NCI-H1092 treated with DMSO at 0.1 percent for 48 hours (cell line): ENCODE measurements at places on chromosomes 1 and 21.

GRCh38 chr1:220483700-220484099 lies 44.2 kb upstream of the MARK1 start:
- no peak for DNase-seq

- peak; percentile 20 for DNase-seq
Measured at GRCh38 chr1:75632350-75632949, 21.5 kb upstream of the SLC44A5 start.

GRCh38 chr1:161834967-161835550 lies 68.9 kb downstream of the ATF6 start:
- DNase-seq = no peak

DNA sequence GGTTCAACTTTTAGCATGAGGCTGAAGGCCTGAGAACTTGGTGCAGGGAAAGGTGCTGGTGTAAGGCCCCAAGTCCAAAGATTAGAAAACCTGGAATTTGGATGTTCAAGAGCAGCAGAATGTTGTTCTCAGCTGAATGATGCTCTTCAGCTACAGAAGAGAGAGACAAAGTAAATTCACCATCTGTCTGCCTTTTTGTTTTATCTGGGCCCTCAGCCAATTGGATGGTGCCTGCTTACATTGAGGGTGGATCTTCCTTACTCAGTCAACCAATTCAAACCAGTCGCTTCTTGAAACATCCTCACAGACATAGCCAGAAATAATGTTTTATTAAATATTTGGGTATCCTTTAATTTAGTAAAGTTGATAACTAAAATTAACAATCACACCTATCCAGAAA lies 748.2 kb upstream of the ADAMTS5 start:
- no peak for DNase-seq

- DNase-seq = no peak
Measured at GRCh38 chr1:72115290-72115689, 167.0 kb downstream of the NEGR1 start.

DNA sequence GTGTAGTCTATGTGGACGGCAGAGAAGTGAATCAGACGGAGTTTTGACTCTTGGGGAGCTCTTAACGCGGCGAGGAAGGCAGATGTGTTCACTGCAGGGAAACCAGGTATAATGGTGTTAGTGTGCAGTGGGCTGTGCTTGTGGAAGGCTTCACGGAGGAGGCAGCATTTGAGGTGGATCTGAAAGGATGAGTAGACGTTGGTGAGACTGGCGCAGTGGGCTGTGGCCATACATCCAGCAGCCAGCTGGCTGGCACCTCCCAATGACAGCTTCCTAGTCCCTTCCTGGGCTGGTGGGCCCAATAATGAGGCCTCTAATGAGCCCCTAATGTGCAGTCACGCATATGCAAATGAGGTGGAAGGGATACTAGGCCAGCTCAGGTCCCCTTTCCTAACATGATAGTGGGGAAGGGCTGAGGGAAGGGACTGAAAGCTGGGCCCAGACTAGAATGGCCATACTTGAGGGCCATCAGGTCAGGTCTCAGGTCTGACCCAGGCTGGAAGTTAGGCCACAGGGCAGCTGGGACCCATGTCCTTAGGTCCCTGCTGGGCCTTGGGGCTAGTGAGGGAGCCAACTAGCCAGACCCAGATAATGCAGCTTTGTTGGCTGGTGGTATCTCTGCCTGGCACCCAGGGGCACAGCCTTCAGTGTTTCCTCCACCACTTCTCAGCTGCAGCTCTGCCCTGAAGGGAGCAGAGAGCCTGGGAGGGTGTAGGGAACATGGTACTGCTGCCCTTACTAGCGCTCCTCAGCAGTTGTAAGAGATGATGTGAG lies 3.8 kb downstream of the MAP7D1 start:
- no peak for DNase-seq

GRCh38 chr1:103112546-103112945 lies 4.2 kb upstream of the COL11A1 start:
- no peak for DNase-seq

- DNase-seq = no peak
Measured at GRCh38 chr1:28147264-28148094, 29.0 kb downstream of the PTAFR start.

DNA sequence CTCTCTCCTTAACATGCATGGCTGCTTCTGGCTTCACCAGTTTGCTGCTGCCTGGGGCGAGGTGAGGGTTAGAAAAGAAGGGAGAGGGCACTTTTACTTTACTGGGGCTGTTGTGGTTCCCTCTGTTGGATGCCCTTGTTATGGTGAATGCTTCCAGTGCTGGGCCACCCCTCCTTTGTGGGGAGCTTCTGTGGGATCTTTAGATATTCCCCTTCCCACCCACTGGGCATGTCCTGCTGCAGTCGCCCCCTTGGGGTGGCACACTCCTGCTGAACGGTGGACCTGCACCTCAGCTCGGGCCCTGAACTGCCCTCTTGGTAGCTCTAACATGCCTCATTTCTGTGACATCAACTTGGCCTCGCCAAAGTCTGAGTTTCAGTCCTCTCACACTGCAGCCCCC lies 6.0 kb downstream of the TNN start:
- no peak for DNase-seq

- no peak for DNase-seq
Measured at GRCh38 chr1:9316512-9316911, 23.8 kb downstream of the SPSB1 start.

DNA sequence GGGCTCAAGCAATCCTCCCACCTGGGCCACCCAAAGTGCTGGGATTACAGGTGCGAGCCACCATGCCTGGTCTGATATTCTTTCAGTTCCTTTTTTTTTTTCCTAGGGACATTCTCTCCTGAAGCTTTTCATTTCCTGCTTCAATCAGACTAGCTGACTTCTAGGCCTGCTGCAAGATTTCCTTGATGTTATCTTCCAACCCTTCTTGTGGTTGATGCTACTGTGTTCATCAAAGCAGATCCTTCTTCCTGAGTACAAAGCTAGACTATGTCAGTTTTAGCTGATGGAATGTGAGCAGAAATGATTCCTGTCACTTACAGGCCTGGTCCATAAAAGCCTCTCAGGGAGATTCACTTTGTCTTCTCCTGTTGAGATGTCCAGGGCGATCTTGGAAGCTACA lies 146.4 kb downstream of the CDC7 start:
- DNase-seq = no peak

- peak; percentile 31 for DNase-seq
Measured at GRCh38 chr21:34243562-34243961, 120.2 kb upstream of the KCNE2 start.

DNA sequence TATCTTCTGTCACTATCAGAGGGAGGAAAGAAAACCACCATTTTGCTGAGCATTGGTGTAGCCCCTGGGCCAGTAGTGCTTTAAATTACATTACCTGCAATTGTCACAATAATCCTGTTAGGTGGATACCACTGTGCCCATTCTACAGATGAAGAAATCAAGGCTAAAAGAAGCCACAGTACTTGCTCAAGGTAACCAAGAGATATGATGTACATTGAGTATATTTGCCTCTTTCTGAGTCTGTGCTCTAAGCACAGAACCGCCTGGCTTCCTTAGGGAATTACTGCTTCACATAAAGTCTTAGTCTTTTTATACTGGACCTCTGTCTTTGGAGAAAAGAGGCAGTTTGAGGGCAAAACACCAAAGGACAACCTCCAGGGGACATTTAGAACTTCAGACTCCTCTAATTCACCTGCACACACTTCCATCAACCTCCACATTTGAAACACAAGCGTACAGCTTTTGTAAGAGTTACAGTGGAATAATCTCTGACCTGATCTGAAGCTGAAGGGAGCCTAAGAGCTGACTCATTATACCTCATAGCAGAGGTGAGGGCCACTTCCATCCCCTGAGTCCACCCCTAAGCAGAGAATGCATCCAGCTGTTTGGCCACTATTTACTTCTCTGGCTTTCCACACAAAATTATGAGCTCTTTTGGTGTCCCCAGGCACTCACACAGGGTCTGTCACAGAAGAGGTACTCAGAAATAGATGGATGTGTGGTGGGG lies 61.8 kb downstream of the PLPP3 start:
- no peak for DNase-seq

- no peak for DNase-seq
Measured at GRCh38 chr1:24683713-24684162, 40.6 kb downstream of the SRRM1 start.

DNA sequence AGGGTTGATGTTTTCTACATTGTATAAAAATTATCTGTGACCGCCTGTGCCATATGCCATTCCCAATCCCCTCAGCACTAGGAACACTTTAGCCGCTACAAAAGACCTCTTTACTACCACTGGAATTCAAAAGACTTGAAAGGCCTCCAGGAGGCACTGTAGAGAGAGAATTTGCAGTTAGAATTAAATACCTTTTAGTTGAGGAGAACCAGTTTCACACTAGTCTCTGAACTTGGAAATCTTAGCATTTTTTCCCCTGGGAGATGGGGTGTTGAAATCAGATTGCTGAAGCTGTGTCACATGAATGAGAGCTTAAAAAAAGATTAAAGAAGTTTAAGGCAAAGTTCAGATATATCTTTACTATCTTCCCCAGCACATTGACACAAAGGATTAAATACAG lies 291.0 kb downstream of the ADGRL2 start:
- no peak for DNase-seq

DNA sequence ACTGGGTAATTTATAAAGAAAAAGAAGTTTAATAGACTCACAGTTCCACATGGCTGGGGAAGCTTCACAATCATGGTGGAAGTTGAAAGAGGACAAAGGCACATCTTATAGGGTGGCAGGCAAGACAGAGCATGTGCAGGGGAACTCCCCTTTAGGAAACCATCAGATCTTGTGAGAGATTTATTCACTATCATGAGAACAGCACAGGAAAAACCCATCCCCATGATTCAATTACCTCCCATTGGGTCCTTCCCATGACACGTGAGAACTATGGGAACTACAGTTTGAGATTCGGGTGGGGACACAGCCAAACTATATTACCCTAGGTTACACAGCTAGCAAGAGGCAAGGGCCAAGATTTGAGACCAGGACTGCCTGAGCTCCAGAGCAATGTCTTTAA lies 30.4 kb upstream of the SOX13 start:
- DNase-seq = no peak

- no peak for DNase-seq
Measured at GRCh38 chr1:155466617-155466972, 96.0 kb downstream of the ASH1L start.

DNA sequence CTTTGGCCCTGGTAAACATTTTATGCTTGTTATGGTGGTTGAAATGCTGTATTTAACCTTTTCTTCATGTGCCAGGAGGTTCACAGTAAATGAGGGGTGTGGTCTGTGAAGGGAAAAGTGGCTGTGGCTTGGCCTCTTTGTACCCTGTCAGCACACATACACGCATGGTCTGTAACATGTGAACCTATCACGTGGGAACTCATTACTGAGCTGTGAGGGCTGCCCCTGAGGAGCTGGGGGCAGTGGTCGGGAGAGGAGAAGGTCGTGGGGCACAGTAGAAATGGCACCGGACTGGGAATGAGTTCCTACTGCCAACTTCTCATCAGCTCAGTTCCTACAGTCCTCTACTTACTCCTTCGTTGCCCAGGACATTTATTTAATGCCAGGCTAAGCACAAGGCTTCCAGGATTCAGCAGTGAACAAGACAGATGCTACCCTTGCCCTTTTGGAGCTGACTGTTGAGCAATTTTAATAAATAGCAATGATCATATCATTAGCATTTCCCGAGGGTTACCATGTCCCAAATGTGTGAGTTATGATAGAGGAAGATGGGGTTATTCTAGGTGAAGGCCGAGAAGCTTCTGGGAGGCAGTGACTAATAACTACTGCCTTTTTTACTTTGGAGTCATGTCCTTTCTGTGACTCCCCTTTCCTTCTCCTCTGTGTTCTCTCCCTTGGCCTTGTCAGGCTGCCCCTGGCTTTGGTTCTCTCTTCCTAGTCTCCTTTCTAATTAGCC lies 38.8 kb downstream of the DDR2 start:
- DNase-seq = no peak

GRCh38 chr1:221921936-221922335 lies 180.0 kb upstream of the DUSP10 start:
- no peak for DNase-seq

- no peak for DNase-seq
Measured at GRCh38 chr1:233897325-233898162, 6.9 kb upstream of the SLC35F3 start.

DNA sequence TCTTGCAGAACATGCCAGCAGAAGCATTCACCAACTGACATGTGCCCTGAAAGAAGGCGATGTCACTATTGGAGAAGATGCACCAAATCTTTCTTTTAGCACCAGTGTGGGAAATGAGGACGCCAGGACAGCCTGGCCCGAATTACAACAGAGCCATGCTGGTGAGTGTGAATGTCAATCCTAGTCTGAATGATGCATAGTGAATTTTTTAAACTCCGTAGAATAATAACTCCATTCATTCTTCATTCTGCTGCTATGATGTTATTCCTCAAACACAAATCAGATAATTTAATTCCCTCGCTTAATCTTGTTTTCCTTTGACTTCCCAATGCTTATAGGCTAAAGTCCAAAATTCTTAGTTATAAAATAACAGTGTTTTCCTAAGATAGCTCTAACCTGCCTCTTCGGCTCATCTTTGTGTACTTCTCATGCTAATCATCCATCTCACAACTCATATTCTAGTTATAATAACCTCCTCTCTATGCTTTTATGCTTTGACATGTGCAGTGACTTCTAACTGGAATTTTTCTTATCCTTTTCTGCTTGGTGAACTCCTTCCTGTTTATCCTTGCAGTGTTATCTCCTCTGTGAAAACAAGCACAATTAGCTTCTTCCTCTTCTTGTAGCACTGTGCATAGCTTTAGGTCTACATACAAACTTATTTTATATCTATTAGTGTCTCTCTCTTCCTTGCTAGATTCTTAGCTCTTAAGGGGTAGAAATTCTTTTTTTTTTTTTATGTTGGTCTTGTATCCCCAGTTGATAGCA lies 14.4 kb downstream of the SDCCAG8 start:
- no peak for DNase-seq

GRCh38 chr1:115337633-115338456 lies at the start of gene NGF:
NGF (minus strand) TSS chr1:115338249; CDS start chr1:115286795, 51,454 bp downstream.
- DNase-seq = peak; percentile 14

DNA sequence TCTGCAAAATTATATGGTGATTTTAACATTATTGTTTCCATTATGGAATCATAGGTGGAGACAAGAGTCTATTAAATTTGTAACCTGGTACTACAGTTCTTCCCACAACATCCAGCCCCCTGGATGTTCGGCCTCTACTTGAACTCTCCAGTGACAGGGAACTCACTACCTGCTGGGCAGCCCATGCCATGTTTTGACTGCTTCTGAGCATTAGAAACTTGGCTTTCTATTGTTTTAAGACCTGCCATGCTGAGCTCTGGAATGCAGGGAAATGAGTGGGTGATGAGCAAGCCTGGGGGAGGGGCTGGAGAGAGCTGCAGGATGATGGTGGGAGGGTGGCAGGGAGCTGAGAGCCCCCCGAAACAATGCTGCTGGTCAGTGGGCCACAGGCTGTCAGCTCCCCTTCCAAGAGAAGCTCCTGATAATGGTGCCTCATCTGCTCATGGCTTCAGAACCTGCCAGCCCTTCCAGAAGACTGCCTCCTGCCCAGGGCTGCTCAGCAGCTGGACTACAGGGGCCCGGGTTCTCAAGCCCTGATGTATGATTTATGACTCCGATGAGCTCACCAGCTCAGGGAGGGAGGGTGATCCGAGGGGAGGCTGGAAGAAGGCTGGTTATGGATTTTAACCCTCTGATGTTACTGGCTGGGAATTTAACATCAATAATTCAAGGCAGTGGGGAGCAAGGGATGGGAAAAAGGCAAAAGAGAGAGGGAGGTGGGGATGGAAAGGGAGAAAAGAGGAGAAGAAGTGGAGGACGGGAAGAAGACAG lies 205.0 kb downstream of the HIVEP3 start:
- no peak for DNase-seq

GRCh38 chr1:99580451-99580850 lies 65.5 kb upstream of the PALMD start:
- DNase-seq = no peak

GRCh38 chr1:231384696-231385415 lies 37.2 kb downstream of the EGLN1 start:
- no peak for DNase-seq
